ENCODE measurements at places on chromosomes 11 and 22. TPM values are rescaled to one million over a fixed set of nuclear protein-coding genes. Genes with fewer than 3 reads are reported as not detected.

DNA sequence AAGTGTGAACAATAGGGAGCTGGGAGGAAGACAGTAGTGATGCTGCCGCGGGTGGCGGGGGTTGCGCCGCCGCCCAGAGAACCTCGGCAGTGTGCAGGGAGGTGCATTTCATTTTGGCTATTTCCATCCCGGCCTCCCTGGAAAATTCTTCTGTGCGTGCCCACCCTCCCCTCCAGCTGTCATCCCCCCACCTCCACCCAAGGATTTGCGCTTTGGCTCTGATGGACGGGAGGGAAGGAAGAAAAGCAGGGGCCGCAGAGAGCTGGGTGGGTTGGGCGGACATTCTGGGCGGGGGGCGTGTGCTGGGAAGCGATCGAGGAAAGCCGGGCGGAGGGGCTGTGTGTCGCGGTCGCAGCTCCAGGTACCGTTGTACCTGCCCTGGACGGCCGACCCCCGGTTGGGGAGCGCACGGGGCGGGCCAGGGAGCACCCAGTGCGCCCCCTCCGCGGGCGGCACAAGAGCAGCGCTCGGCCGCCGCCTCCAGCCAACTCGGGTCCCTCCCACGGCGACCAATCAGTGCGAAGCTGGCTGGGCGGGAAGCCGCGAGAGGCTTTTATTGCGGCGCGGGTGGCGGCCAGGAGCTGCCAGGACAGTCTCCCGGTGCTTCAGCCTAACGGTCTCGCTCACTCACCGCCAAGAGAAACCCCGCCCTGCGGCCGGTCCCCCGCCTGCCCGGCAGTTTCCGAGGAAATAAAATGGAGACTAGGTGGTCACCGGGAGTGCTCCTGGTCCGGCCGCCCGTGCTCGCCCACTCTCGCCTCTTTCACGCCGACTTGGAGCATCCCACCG lies 1.6 kb downstream of the NCAM1 start:
- no peak overlapping the region for H3K27ac ChIP-seq
- H3K4me3 ChIP-seq: peak overlapping the region; percentile 73
- peaks cover 12% of the 10 kb centered on the region for H3K4me1 ChIP-seq

DNA sequence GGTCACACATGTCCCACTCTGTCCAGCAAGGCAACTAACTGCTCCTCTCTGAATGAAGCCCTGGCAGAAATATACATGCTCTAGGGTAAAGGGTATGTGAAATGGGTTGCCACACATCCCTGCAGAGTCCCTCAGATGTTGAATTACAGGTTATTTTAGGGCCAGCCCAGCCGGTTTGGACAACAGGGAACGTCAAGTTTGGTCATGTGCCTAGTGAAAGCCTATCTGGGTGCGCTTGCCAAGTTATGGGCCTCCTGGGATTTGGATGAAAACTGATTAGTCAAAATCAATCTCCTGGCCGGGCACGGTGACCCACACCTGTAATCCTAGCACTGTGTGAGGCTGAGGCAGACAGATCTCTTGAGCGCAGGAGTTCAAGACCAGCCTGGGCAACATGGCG lies 10.4 kb downstream of the AP1B1 start:
- peaks cover 25% of the 10 kb centered on the region for H3K36me3 ChIP-seq
- H3K27ac ChIP-seq: no peak overlapping the region
- peaks cover 40% of the 10 kb centered on the region for H3K4me1 ChIP-seq
- no peak overlapping the region for H3K4me3 ChIP-seq

DNA sequence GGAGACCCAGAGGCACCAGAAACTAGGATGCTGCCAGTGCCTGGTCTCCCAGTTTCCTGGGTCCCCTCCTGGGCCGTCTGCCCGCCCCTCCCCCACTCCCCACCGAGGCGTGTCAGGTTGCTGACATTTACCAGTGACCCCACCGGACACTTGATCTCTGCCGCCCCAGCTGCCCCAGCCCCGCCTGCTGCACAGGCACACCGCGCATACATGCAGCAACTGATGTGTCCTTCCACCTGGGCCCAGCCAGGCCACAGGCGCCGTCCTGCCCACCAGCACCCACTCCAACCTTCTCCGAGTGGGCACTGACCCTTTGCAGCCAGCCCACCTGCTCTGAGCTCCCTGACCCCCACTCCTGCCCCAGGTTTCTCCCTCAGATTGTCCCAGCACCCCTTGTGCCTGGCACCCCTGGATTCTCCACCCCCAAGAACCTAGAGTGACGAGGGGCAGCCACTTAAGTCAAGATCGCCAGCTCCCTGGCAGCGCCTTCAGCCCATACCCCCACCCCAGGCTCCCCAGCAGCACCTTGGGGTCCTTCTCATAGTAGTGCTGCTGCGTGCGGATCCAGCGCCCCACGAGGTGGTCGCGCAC lies 548 bp downstream of the PYGM start:
- H3K27me3 ChIP-seq: no peaks in the 10 kb centered on the region
- H3K27ac ChIP-seq: peak overlapping the region; percentile 82
- no peak for DNase-seq
- peaks cover 38% of the 10 kb centered on the region for H3K36me3 ChIP-seq
- H3K4me1 ChIP-seq: peaks cover 55% of the 10 kb centered on the region

FOLH1 gene
- not detected for total RNA-seq

- H3K27ac ChIP-seq: no peak overlapping the region
- no peaks in the 10 kb centered on the region for H3K36me3 ChIP-seq
- no peak for DNase-seq
- H3K4me3 ChIP-seq: no peak overlapping the region
- no peaks in the 10 kb centered on the region for H3K4me1 ChIP-seq
These were observed 54.4 kb upstream of the JAM3 start for GRCh38 chr11:134014511-134014910.

NAALAD2 gene
- total RNA-seq: not detected

- H3K4me1 ChIP-seq: peaks cover 24% of the 10 kb centered on the region
- H3K27ac ChIP-seq: peak overlapping the region; percentile 21
- H3K27me3 ChIP-seq: no peaks in the 10 kb centered on the region
- no peak for DNase-seq
These were observed 4.7 kb downstream of the YDJC start for GRCh38 chr22:21624880-21625791.

SAA1 gene
- not detected for total RNA-seq

DNA sequence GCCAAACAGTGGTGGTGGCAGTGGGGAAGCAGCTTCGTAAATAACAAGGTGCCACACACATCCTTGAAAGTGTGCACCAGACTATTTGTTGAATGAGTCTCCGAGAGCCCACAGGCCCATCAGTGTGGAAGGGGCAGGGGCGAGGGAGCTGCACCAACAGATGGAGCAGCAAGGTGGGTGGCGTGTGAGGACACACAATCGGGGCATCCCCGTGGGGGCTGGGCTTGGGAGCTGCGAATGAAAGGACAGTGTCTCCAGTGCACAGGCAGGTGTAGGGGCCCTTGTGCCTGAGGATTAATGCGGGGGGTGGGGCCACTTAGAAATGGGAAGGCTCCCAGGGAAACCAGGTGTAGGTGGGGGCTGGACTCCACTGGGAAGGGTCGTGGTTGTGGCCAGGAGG lies 2.8 kb downstream of the NRXN2 start:
- no peak overlapping the region for H3K4me3 ChIP-seq
- H3K4me1 ChIP-seq: peaks cover 12% of the 10 kb centered on the region
- DNase-seq: no peak
- H3K36me3 ChIP-seq: no peaks in the 10 kb centered on the region
- no peak overlapping the region for H3K27ac ChIP-seq

DNA sequence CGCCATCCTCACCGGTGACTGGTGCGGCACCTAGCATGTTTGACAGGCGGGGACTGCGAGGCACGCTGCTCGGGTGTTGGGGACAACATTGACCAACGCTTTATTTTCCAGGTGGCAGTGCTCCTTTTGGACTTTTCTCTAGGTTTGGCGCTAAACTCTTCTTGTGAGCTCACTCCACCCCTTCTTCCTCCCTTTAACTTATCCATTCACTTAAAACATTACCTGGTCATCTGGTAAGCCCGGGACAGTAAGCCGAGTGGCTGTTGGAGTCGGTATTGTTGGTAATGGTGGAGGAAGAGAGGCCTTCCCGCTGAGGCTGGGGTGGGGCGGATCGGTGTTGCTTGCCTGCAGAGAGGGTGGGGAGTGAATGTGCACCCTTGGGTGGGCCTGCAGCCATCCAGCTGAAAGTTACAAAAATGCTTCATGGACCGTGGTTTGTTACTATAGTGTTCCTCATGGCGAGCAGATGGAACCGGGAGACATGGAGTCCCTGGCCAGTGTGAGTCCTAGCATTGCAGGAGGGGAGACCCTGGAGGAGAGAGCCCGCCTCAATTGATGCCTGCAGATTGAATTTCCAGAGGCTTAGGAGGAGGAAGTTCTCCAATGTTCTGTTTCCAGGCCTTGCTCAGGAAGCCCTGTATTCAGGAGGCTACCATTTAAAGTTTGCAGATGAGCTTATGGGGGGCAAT lies 1.1 kb downstream of the NEAT1 start:
- H3K4me3 ChIP-seq: peak overlapping the region; percentile 91
- peak overlapping the region; percentile 97 for H3K27ac ChIP-seq
- H3K4me1 ChIP-seq: peaks cover 47% of the 10 kb centered on the region
- peaks cover 59% of the 10 kb centered on the region for H3K36me3 ChIP-seq
- no peak for DNase-seq
- H3K27me3 ChIP-seq: peaks cover 5% of the 10 kb centered on the region

- H3K27ac ChIP-seq: no peak overlapping the region
- no peak overlapping the region for H3K4me3 ChIP-seq
- no peak for DNase-seq
- H3K27me3 ChIP-seq: no peaks in the 10 kb centered on the region
These were observed 97.9 kb downstream of the MORC2 start for GRCh38 chr22:30870451-30871345.

- no peak for DNase-seq
- no peaks in the 10 kb centered on the region for H3K27me3 ChIP-seq
- no peak overlapping the region for H3K27ac ChIP-seq
- H3K4me1 ChIP-seq: peaks cover 7% of the 10 kb centered on the region
- H3K4me3 ChIP-seq: no peak overlapping the region
- no peaks in the 10 kb centered on the region for H3K36me3 ChIP-seq
These were observed 163.7 kb downstream of the LDLRAD3 start for GRCh38 chr11:36107547-36107946.

DNA sequence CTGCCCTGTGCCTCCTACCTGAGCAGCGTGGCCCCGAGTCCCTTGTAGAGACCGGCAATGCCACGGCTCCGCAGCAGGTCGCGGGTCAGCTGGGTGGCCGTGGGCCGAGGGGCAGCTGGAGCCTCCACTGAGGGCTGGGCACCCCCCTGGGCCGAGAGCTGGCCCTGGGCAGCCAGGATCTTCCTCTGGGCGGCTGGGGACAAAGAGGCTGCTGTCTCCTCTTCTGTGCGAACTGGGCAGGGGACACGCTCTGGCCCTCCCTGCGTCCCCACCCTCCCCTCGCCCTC lies 2.6 kb upstream of the CEND1 start:
- DNase-seq: no peak
- H3K4me3 ChIP-seq: no peak overlapping the region
- peaks cover 4% of the 10 kb centered on the region for H3K36me3 ChIP-seq

KRTAP5-2 gene
- not detected for total RNA-seq

OR52E8 gene
- not detected for total RNA-seq

- no peak overlapping the region for H3K4me3 ChIP-seq
- H3K36me3 ChIP-seq: no peaks in the 10 kb centered on the region
- H3K27ac ChIP-seq: no peak overlapping the region
These were observed 51.0 kb upstream of the BARX2 start for GRCh38 chr11:129324533-129325175.

KCNQ1 gene
- 20.4 TPM for total RNA-seq

DNA sequence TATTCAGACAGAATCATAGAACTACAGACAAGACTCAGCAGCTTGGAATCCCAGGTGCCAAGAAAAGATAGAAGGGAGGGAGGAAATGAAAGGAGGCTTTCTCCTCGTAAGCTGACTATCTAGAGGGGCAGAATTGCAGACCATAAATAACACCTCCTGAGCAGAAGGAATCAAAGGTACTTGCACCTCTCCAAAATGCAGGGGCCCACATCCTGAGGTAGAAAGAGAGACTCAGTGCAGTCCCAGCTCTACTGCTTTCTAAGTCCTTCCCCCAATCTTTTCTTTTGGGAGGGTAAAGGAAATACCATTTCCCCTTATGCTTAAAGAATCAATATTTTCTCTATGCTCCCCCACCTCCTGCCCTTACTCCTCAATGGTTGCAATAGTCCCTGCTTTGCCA lies 55.2 kb downstream of the SYTL2 start:
- H3K36me3 ChIP-seq: peaks cover 64% of the 10 kb centered on the region
- peak overlapping the region; percentile 83 for H3K27ac ChIP-seq
- no peak for DNase-seq

GRCh38 chr11:74592441-74593362 lies at the start of gene POLD3:
POLD3 (plus strand) TSS chr11:74592582; CDS start chr11:74592659, 77 bp downstream.
- peak within 1 kb of the TSS; percentile 94 for H3K4me3 ChIP-seq
- H3K36me3 ChIP-seq: peaks cover 33% of the 10 kb centered on the region
- DNase-seq: peak; percentile 97

CCDC15 gene
- total RNA-seq: 9.0 TPM

DNA sequence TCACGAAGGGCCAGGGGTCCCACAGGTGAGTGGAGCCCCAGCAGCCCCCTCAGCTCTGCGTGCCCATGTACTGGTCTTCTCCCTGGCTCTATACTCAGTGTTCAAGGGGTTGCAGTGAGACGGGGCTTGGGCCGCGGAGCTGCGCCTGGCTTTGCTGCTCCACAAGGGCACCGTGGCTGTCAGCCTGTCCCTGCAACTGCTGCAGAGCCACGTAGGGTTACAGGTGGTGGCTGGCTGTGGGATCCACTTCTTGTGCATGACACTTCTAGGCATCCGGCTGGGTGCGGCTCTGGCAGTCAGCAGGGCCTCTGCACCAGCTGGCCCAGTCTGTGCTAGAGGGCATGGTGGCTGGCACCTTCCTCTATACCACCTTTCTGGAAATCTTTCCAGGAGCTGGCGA lies 14.3 kb downstream of the MTFP1 start:
- no peak overlapping the region for H3K4me3 ChIP-seq
- peaks cover 35% of the 10 kb centered on the region for H3K4me1 ChIP-seq
- no peak for DNase-seq
- H3K27ac ChIP-seq: no peak overlapping the region
- H3K36me3 ChIP-seq: peaks cover 10% of the 10 kb centered on the region

DNA sequence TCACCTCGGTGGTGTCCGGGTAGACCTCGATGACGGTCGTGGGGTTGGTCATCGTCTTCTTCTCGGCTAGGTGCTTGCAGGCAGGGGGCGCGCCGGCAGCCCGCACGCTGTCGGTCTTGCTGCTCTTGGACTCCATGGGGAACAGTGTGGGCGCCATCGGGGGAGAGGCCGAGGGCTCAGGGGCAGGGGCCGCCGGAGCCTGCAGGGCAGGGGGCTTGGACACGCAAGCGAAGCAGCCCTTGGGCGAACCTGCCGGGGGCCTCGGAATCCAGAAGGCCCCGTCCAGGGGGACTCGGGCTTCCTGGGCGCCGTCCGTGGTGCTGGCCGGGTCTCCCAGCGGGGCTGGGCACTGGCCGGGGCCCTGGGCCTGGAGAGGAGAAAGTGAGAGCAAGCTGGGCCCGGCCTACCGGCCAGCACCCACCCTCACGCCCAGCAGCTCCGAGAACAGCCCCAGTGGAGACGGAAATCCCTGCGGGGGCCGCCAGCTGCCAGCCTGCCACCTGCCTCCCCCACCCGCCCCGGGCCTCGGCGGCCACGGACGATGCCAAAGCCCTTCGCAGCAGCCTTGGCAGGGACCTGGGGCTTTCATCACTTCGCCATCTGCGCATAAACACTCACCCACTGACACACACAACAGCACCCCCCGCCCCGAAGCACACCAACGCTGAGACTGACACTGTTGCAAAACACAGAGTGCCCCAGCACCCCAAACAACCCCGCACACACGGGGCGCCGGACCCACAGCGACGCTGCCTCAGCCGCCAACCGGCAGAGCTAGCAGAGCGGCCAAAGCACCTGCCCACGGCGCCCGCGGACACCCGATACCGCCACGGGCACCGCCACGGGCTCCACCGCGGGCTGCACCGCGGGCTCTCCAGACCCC lies 2.4 kb downstream of the IFITM10 start:
- peaks cover 21% of the 10 kb centered on the region for H3K27me3 ChIP-seq
- no peak overlapping the region for H3K4me3 ChIP-seq
- H3K36me3 ChIP-seq: no peaks in the 10 kb centered on the region
